ENCODE measurements at places on chromosomes 1 and 21.
A peak's percentile ranks its signal among the peaks of the same experiment; 100 is the strongest.

DNA sequence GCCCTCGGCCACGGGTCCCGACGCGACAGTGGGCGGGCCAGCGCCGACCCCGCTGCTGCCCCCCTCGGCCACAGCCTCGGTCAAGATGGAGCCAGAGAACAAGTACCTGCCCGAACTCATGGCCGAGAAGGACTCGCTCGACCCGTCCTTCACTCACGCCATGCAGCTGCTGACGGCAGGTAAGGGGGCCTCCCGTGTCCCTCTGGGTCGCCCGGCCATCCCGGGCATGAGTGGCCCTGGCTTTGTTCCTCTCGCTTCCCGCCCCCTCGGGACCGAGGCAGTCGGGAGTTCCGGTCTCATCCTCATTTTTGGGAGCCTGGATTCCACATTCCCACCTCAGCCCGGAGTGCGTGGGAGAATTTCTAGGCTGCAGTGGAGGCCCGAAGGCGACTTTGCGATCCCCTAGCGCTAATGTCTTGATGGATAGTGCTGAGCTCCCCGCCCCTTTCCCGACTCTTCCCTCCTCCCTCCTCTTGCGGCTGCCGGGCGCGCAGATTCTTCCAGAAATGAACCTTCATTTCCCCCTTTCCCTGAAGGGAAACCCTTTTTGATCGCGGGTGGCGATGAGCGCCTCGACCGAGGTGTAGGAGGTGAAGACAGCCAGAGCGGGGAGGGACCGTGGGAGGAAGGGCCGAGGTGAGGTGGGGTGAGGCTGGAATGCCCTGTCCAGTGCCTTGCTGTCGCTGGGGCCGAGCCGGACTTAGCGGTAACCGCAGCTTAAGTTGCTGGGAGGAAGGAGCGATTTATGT, 705 bp downstream of the KHDRBS1 start:
- DNase-seq, result peak; percentile 56

GRCh38 chr1:111848852-111849545, 93.3 kb downstream of the DDX20 start:
- no peak for DNase-seq

GRCh38 chr21:24628046-24628445, 979.2 kb downstream of the MRPL39 start:
- DNase-seq, result no peak

DNA sequence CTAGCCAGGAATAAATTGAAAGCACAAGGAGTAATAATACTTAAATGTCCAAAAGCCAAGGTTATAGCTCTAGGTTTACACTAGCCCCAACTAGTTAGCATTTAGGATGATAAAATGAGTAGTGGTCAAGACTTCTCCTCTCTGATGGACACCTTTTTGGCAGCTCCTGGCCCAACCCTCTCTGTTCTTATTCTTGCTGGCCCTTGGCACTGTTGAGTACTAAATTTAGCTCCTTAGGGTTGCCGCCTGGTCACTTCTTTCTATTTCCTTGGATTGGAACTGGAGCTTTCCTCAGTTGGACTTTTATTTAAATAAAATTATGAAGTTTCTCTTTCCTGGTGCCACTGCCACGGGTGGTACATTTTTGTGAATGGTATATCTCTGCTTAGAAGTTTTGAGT, 28.3 kb downstream of the ARID1A start:
- DNase-seq, result no peak

- DNase-seq, result no peak
Measured at GRCh38 chr1:207028884-207029650, 3.5 kb downstream of the C1orf116 start.

- DNase-seq, result no peak
Measured at GRCh38 chr1:22812092-22812880, 101.6 kb downstream of the EPHB2 start.

DNA sequence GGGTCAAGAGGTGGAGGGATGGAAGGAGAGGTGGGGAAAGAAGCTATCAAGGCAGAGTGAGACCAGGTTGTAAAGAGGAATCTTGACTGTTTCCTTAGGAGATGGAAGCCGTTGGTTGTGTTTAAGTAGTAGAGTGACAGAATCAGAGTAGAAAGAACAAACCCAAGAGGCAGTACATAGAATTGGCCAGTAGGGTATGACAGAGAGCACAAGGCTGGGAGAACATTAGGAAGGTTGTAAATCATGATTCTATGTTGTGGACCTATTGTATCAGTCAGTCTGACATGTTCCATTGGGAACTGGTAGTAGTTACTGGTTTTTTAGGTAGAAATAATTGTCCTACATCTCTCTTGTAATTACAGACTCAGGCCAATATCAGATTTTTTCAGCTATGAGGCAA, 486.9 kb upstream of the USP24 start:
- no peak for DNase-seq

DNA sequence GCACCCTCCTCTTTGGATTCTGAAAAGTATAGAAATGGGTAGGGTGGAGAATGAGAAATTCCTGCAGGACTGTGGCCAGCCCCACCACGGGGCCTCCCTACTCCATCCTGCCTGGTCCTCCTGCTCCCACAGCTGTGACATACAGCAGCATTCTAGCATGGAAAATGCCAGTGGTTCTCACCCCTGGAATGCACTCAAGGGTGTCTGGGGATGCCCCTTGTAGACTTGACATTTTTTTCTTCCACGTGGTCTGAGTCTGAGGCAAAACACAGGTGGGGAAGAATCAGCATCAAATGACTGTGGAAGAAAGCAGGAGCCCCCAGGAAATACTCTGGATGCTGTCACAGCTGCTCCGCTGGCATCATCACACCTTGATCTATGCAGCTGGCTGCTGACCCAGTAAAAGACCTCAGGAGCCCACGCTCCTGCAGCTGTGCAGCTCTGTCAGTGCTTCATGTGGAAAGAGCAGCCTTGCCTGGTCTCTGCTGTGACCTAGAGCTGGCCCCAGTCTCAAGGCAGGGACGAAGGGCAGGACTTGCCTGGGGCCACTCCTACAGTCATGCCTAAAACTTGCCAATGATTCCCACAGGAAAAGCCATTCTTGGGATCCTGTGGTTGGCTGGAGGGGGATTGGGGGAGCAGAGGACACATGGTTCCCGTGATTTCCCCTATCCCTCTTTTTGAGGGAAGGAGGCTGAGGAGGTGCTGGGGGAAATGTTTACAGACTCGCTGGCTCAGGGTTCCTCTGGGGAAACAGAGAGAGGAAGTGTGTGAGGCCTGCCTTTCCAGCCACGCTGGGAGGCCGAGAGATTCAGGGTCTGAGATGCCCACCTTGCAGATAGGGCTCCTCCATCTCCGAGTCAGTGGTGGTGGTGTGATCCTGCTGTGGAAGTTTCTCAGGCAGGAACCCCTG, 10.8 kb upstream of the A3GALT2 start:
- DNase-seq, result no peak

DNA sequence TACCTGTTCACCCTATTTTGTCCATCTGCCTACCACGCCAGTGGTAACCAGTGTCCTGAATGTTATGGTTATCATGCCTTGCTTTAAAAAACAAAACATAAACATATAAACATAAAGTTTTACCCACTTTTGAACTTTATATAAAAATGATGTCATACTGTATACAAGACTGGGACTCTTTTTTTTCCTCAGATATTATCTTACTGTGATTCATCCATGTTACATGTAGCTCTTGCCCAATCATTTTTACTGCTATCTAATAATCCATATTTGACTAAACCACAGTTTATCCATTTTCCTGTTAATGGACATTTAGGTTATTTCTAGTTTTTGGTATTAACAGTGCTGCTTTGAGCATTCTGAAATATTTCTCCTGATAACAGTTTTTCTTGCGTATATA, 78.8 kb downstream of the GPR161 start:
- DNase-seq, result no peak

GRCh38 chr1:212514782-212515181, 82.1 kb downstream of the NENF start:
- DNase-seq, result no peak
